ENCODE measurements at places on chromosomes 5 and 9.

GRCh38 chr9:93222890-93223259, 38.9 kb downstream of the WNK2 start:
- no peak for DNase-seq

DNA sequence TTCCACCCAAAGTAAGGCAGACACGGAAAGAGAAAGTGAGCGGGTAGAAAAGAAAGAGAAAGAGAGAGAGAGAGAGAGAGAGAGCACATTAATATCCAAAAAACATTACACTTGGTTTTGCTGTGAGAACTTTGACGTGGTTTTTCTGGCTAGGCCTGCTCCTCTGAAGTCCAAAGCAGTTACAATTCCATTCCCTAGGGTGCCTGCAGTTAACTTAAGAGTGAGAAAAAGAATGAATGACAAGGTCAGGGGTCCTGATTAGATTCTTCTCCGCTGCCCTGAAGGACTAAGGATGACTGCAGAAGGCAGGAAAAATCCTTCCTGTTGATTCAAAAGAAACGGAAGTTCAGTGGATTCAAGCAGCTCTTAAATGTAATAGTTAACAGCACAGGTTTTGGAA, 589.8 kb downstream of the PRELID2 start:
- DNase-seq, result no peak

DNA sequence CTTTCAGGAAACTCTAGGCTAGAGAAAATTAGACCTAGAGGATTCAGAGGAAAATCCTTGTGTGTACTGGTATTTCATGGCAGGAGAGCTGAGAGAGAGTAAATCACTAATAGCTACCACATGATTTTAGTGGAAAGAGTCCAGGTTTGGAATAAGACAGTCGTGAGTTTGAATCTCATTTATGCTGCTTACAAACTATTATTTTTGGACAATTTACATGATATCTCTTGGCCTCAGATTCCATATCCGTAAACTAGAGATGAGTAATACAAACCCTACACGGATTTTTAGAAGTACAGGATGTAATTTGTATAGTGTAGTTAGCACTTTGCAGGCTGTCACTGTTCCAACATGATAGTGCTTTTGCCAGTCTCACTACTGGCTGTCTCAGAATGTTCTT, 2.7 kb downstream of the IL31RA start:
- no peak for DNase-seq

GRCh38 chr5:146213210-146213826, 9.9 kb downstream of the RBM27 start:
- DNase-seq, result no peak

DNA sequence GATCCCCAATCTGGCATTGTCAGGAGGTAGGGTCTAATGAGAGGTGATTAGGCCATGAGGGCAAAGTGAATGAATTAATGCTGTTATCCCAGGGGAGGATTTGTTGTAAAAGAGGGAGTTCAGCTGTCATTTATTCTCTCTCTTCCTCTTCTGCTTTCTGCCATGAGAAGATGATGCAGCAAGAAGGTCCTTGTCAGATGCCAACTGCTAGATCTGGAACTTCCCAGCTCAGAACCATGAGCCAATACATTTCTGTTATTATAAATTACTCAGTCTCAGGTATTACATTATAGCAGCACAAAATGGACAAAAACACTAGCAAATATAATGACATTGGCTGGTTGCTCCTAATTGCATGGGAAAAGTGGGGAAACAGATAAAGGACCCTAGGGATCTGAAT, 15.6 kb upstream of the BICD2 start:
- no peak for DNase-seq

GRCh38 chr9:125989090-125989501, 241.9 kb downstream of the PBX3 start:
- DNase-seq, result no peak

DNA sequence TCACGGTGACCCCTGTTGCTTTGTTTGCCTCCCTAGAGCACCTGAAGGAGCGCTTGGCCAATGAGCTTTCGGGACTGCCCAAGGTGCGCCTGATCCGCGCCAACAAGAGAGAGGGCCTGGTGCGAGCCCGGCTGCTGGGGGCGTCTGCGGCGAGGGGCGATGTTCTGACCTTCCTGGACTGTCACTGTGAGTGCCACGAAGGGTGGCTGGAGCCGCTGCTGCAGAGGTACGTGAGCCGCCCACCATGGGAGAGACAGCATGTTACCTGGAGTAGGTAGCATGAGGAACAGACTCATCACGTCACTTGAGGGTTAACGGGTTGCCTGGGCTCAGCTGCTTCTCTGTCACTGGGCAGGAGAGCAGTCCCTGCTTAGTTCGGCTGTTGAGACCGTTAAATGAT, 19.2 kb downstream of the GALNT12 start:
- DNase-seq, result no peak

DNA sequence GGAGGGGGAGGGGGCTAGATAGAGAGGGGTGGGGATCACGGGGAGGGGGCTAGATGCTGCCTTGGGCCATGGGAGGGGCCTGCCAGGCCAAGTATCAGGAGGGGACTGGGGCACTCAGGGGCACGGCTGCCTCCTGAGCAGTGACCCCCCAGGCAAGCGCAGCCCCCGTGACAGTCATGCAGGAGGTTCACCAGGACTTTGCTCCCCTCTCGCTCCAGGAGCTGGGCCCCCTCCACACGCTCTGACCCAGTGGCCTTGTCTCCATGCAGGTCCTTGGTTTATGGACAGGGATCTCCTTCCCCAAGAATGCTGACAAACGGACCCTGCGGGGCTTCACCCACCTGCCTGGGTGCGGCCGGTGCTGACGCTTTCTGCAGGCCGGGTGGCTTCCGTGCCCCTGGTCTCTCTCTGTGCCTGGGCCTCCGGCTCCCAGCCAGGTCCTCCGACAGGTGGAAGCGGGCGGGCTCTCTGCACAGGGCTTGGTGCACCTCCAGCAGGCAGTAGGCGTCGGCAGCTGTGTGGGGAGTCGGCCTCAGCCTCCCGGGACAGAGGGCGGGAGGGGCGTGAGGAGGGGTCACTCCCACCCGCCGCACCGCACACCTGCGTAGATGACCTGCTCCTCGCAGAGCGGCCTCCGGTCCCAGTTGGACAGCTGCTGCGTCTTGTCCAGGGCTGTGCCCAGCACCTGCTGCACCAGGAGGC, 46.8 kb upstream of the NRARP start:
- no peak for DNase-seq

GRCh38 chr9:69445251-69445650, 120.2 kb downstream of the ENTREP1 start:
- DNase-seq, result no peak

- DNase-seq, result no peak
Observed at GRCh38 chr5:135458921-135459331, 6.8 kb upstream of the TIFAB start.

DNA sequence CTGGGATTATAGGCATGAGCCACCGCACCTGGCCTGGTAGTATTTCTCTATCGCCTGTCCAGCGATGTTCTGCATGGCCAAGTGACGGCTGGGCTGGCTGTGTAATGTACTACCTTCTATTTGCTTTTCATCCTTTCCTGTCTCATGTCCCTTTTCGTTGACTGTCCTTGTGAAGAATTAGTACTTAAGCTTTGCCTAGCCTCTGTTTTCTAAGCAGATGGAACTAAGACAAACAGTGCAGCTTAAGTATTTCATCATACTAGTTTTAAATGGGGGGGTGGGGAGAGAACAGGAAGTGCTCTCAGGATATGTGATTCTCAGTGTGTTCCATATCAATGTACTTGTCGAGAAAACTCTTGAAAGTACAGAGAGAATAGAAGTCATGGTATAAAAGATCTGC, 31.7 kb upstream of the CCL21 start:
- no peak for DNase-seq

- no peak for DNase-seq
Observed at GRCh38 chr9:95606489-95607350, 89.9 kb upstream of the PTCH1 start.

GRCh38 chr5:43362725-43363435, 49.3 kb downstream of the CCL28 start:
- DNase-seq, result no peak

DNA sequence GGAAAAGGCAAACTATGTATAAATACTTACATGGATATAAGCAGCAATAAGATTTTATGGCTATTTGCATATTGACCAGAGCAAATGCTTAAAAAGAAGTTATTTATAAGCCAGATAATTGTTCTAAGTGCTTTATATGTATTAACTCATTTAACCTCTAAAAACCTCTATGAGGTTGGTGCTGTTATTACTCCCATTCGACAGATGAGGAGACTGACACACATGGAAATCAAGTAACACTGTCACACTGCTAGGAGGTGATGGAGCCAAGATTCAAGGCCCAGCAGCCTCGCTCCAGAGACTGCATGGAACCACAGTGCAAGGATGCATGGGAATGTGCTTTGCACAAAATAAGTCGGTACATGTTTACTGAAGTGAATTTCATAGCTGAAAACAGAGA, 53.7 kb downstream of the C5 start:
- DNase-seq, result no peak

DNA sequence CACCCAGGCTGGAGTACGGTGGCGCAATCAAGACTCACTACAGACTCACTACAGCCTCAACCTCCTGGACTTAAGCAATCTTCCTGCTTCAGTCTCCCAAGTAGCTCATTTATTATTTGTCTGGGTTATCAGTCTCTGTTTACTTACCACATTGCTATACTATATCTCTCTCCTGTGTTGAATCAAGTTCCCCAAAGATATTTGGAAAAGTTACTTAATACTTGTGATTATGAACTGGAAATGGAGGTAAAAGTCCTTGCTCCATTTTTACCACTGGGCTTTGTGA, 55.6 kb downstream of the ANGPTL2 start:
- DNase-seq, result no peak

DNA sequence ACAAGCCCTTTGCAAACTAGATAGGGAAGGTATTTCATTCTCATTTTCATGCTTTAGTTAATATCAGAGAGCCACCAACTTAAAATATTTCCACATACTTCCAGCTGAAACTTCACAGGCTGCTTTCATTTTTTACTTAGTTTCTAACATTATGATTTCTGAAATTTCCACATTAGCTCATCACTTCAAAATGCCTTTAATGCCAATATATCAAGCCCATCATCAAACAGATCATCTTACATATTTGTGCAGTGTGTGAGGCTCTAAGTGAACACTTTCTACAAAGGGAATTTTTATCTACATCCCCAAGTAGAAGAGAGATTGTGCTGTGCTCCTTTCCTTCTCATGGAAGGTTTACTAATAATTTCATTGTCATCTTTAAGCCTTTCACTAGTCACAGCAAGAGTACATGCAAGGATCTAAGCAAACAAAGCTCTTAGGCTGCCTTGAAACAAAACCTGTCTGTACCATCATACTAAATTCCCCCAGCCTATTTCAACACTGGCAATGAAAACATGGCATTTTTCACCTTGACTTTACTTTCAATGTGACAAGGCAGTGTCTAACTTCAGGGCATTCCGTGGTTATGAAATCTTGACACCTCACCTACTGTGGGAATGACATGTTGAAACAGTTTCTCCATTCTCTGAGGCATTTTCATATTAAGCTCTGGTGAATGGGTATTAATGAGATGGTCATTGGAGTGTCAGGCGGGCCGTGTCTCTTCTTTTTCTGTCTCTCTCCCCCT, 45.4 kb downstream of the PPP2R2B start:
- DNase-seq, result no peak

- no peak for DNase-seq
Observed at GRCh38 chr9:22169243-22169642, 160.1 kb upstream of the CDKN2B start.

GRCh38 chr5:137122075-137122474, 377.1 kb downstream of the SPOCK1 start:
- DNase-seq, result no peak

- no peak for DNase-seq
Observed at GRCh38 chr9:9919174-9919775, 693.5 kb downstream of the PTPRD start.

- no peak for DNase-seq
Observed at GRCh38 chr9:74847478-74848152, 40.1 kb downstream of the TRPM6 start.

GRCh38 chr5:159171274-159171673, 38.1 kb downstream of the RNF145 start:
- no peak for DNase-seq

GRCh38 chr9:9819886-9820285, 792.9 kb downstream of the PTPRD start:
- no peak for DNase-seq

DNA sequence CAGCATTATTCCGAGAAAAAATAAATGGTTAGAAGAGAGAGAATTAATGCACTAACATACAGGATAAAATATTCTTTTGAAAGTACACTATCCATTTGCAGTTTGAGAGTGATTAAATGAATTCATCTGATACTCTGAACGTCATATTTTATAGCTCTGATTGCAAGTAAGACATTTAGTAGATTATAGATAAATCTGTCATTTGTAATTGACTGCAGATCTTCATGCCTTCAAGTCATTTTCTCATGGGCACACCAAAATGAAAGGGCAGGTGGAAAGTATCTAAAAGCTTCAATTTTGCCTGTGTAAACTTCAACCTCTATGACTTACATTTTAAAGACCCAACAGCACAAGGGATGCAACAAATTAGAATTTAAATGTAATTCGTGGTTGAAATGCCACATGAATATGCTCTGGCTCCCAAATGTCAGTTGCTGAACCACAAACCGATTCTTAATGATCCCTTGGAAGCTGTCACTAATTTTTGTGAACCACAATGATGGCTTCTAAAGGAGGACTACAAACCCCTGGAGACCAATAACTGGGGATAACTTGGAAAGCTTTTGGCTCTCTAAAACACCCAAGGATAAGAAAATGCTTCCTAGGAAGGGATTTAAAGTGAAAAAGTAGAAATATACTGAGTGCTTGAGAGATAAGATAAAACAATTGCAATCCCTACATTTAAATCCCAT, 3.9 kb downstream of the TYRP1 start:
- no peak for DNase-seq

- no peak for DNase-seq
Observed at GRCh38 chr5:96048763-96049162, 87.1 kb upstream of the ELL2 start.

DNA sequence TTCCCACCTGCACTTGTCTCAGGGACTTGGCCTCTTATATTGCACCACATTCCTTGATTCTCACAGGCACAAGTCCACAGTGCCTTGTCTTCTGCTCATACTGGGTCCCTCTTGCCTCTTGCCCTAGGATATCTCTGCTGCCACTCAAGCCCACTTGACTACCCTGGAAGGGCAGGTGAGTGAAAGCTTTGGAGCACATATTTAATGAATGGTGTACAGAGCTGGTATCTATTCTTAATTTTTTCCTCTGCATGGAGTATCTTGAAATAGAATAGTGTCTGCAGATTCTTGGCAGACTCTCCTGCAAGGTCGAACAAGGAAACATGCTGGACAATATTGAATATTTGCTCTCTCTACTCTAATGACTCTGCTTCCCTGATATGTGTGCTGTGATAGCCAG, 1248.0 kb downstream of the MAT2B start:
- DNase-seq, result no peak
